Nucleus accumbens (tissue), 56 donors: ENCODE measurements at places on chromosomes 7 and 10.

GRCh38 chr10:36118314-36118713 lies 476.2 kb upstream of the FZD8 start:
- DNase-seq: no peak

GRCh38 chr10:132997517-132998265 lies 55.3 kb upstream of the CFAP46 start:
- no peak for DNase-seq

GRCh38 chr7:151696721-151697514 lies 177.2 kb upstream of the RHEB start:
- no peak for DNase-seq

GRCh38 chr10:121313119-121313875 lies 284.9 kb downstream of the FGFR2 start:
- no peak for DNase-seq

DNA sequence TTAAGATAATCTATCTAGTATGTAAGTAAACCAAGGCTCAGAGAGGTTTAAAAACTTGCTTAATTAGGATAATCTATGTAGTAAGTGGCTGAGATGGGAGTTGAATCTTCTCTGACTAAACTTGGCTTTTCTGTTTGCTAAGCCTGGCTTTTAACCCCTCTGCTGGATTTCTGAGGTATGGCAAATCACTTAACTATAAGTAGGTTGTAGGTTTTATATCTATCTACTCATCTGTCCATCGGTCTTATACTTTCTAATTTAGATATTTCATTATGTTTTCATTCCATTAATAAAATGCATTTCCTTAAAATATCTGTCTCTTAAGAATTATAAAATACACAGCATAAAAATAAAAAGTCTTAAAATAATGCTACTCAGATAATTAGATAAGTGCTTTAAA lies 59.4 kb downstream of the ST7 start:
- no peak for DNase-seq

DNA sequence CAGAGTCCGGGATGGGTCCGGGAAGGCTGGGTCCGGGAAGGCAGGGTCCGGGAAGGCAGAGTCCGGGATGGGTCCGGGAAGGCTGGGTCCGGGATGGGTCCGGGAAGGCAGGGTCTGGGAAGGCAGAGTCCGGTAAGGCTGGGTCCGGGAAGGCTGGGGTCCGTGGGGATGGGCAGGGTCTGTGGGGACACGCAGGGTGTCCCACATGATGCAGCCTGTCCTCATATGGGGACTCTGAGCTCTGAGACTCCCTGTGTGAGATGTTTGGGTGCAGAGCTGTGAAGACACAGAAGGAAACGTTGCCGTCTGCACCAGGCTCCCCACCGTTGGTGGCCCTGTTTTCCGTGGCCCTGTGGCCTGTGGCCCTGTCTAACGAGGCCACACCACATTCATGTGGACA lies 45.7 kb upstream of the ADGRA1 start:
- no peak for DNase-seq

DNA sequence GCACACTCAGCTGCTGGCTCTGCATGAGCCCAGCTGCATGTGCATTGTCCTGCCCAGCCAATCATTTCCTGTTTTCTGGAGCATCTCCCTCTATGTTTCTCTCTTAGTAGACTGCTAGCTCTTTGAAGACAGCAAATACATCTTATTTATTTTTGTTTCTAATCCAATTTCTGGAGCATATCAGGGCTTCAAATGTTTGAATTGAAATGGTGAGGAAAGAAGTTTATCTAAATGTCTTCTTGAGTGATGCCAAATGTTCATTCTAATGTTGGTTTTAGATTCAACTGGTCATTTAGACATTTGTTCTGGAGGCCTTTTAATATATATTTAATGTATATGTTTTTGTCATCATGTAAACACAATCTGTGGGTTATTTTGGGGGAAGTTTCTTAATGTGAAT lies 141.9 kb downstream of the DNAJB9 start:
- no peak for DNase-seq

- DNase-seq: no peak
Observed at GRCh38 chr7:66847879-66848790, 72.9 kb upstream of the TMEM248 start.

- DNase-seq: no peak
Observed at GRCh38 chr10:10798864-10799192, 218.8 kb upstream of the CELF2 start.

- peak; percentile 85 for DNase-seq
Observed at GRCh38 chr7:44986218-44987053, 7.6 kb upstream of the MYO1G start.

- DNase-seq: peak; percentile 7
Observed at GRCh38 chr7:105934572-105935185, 28.4 kb upstream of the CDHR3 start.
